ENCODE measurements at places on chromosomes 11 and 22.

- no peak overlapping the region for H3K4me3 ChIP-seq
- H3K36me3 ChIP-seq = no peaks in the 10 kb centered on the region
- no peaks in the 10 kb centered on the region for H3K4me1 ChIP-seq
- DNase-seq = no peak
Measured at GRCh38 chr22:47776329-47776728, 1013.9 kb downstream of the TBC1D22A start.

DNA sequence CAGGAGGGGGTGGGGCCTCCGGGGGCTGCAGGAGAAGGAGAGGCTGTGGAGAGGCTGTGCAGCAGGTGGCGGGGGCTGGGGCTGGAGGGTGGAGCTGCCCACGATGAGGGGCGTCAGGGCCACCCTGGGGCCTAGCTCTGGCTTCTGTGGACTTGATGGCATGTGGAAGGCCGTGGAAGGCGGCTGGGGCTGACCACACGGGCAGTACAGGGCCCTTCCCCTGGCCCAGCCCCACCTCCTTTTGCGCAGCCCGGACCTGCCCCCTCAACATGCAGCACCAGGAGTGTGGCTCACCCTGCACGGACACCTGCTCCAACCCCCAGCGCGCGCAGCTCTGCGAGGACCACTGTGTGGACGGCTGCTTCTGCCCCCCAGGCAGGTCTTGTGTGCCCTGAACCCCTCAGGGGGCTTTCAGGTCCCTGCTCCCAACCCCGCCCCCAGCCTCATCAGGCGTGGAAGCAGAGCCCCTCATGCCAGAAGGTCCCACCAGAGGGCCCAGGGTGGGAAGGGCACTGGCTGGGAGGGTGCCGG, 6.1 kb downstream of the MUC5B start:
- H3K4me1 ChIP-seq = no peaks in the 10 kb centered on the region
- peak; percentile 66 for DNase-seq
- H3K36me3 ChIP-seq = no peaks in the 10 kb centered on the region
- no peak overlapping the region for H3K27ac ChIP-seq
- H3K4me3 ChIP-seq = no peak overlapping the region

DNA sequence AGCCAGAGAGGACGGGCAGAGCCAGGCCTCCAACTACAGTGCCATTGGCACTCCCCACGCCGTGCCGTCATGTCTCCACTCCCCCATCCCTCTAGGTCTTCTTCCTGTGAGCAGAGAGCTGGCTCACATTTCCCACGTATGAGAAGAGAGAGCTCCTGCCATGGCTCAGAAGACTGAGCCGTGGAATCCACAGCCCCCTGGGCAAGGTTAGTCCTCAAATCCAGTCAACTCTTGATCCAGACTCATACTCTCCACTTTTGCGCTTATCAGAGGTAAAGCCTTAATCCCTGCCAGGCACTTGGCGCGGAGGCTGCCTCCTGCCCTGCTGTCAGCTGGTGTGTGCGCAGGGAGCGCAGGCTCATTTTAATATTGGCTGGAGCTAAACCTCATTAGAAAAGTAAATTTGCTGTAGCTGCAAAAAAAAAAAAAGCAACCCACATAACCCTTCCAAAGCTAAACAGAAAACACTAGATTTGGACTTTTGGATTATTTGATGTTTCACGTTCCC, 4.7 kb downstream of the B3GAT1 start:
- no peaks in the 10 kb centered on the region for H3K36me3 ChIP-seq
- H3K4me3 ChIP-seq = no peak overlapping the region
- no peak for DNase-seq
- no peak overlapping the region for H3K27ac ChIP-seq

DNA sequence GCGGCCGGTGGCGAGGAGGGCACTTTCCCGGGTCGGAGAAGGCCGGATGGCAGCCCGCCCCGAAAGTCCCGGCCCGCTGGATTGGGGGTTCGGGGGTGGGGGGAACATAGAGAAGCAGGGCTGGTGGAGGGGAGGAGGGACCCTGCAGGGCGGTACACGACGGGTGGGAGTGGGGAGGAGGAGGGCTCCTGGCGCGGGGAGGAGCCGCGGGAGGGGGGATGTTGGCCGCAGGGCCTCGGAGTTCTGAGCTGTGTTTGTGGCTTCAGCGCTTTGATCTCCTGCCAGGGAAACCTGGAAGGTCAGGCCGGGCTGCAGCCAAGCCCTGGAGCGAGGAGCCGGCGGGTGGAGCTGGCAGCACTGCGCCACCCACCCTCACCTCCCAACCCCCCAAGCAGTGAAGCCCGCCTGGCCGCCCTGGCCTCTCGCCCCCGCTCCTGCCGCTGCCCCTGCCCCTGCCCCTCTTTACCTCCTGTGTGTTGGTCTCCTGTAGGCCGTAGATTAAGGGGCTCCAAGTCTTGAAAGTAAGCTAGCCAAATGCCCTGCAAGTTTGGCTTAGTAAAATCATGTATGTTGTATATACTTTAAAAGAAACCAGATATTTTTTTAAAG, 30.9 kb downstream of the C22orf31 start:
- peak; percentile 84 for DNase-seq

- H3K36me3 ChIP-seq = no peaks in the 10 kb centered on the region
- peaks cover 4% of the 10 kb centered on the region for H3K4me1 ChIP-seq
- no peak overlapping the region for H3K4me3 ChIP-seq
- H3K27ac ChIP-seq = no peak overlapping the region
- peak; percentile 57 for DNase-seq
Measured at GRCh38 chr22:27185760-27186302, 528.4 kb downstream of the MIAT start.

DNA sequence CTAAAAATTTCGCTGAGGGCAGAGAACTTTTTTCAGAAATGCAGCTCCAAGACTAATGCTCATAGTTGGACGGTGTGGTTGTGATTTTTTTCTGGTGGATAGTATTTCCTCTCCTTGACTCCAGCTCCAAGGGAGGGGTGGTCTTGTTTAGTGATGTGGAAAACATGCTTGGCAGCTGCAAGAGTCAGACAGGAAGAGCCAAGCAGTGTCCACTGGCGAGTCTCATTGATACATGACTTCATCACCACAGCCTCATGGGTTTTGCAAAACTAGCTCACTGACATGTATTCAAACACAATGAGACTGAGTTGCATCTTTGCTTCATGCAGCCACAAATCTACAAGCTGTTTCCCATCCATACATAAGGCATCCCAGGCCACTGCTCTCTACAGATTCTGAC, 7.3 kb upstream of the KCNJ1 start:
- no peak overlapping the region for H3K4me3 ChIP-seq
- H3K27ac ChIP-seq = no peak overlapping the region
- peaks cover 41% of the 10 kb centered on the region for H3K27me3 ChIP-seq
- H3K4me1 ChIP-seq = peaks cover 12% of the 10 kb centered on the region
- H3K36me3 ChIP-seq = no peaks in the 10 kb centered on the region

- H3K27me3 ChIP-seq = peaks cover 4% of the 10 kb centered on the region
- H3K36me3 ChIP-seq = no peaks in the 10 kb centered on the region
Measured at GRCh38 chr11:16356761-16357393, 531 bp upstream of the SOX6 start.

DNA sequence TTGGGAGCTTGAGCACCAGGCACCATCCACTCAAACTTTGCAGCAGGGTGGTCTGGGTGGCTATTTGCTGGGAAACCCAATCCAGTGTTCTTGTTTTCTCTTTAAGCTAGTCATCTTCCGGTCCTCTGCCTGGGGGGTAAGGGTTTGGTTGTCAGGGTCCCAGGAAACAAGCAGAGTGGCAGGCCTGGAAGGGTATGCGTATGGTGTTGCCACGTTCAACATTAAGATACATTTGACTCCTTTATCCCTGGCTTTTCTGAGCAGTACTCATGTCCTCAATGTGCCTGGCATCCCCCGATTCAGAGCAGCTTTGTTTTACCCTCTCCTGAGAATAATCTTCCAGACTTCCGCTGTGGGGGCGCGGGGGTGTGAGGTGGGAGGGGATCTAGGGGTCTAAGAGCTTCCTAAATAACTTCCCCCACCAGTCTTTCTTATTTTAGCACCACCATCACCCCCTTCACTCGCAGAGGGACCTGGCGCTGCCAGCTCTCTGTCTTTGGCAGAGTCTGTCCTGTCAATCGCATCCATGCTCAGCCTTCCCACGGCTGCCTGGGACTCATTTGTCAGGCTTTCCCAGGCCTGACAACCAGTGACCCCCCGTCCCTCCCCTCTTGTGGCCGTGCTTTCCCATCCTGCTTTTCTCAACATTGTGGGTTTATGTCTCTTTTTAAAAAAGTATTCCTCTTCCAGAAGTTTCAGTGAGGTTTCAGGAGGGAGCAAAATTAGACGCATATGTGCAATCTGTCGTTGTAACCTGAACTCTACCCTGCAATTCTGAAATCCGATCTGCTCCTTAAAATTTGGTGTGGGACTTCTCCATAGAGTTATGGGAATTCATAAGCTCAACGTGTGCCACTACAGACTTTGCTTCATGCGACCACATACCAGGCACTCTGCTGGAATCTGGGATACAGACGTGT, 27.0 kb upstream of the RBFOX2 start:
- no peaks in the 10 kb centered on the region for H3K27me3 ChIP-seq
- H3K27ac ChIP-seq = peak overlapping the region; percentile 78
- H3K4me1 ChIP-seq = peaks cover 29% of the 10 kb centered on the region
- peak overlapping the region; percentile 30 for H3K4me3 ChIP-seq
- no peaks in the 10 kb centered on the region for H3K36me3 ChIP-seq

- H3K4me3 ChIP-seq = peak within 1 kb of the TSS; percentile 70
- H3K36me3 ChIP-seq = peaks cover 3% of the 10 kb centered on the region
- DNase-seq = no peak
- peaks cover 5% of the 10 kb centered on the region for H3K4me1 ChIP-seq
Measured at GRCh38 chr11:22337596-22338485, at the start of gene SLC17A6. TSS of gene SLC17A6 (plus strand) at chr11:22338381. CDS start at chr11:22338534, 153 bp downstream.

DNA sequence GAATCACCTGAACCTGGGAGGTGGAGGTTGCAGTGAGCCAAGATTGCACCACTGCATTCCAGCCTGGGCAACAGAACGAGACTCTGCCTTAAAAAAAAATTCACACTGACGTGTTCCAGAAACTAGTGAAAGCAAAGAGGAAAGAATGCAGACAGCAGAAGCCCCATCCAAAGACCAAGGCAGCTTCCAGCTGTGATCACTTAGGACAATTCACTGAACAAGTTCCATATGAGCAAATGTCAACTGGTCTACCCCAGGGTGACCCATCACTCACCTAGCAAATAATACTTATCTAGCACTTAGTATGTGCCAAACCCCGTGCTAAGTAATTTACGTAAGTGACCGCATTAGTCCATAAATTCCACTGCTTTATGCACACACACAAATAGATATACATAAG, 138.9 kb downstream of the LARGE1 start:
- H3K4me3 ChIP-seq = no peak overlapping the region
- no peak overlapping the region for H3K27ac ChIP-seq
- DNase-seq = no peak
- H3K4me1 ChIP-seq = peaks cover 53% of the 10 kb centered on the region
- H3K27me3 ChIP-seq = no peaks in the 10 kb centered on the region

- no peak for DNase-seq
- H3K36me3 ChIP-seq = no peaks in the 10 kb centered on the region
- peaks cover 3% of the 10 kb centered on the region for H3K27me3 ChIP-seq
- H3K4me3 ChIP-seq = no peak overlapping the region
Measured at GRCh38 chr11:1875093-1875850, 16.4 kb downstream of the PRR33 start.

DNA sequence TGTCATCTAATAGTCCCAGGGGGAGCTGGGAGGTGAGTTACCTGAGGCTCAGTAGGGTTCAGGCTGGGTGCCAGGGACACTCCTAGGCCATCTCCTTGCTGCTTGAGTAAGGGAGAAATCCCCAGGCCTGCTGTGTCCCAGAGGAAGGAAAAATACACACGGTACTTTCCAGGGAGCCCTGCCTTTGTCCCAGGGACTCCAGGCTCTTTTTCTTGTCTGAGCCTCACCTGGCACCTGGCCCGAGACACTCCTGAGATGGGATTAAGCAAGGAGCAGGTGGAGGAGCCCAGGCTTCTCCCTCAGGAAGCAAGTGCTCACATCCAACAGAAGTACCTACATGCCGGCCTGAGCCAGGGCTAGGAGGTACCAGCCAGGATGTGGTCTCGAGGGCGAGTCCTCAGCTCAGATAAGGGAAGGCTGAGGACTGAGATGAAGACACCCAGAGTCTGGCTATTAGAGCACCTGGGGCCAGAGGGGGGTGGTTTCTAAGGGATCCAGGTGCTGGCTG, 899 bp upstream of the KLHDC7B start:
- H3K4me3 ChIP-seq = no peak overlapping the region
- no peak for DNase-seq
- H3K36me3 ChIP-seq = no peaks in the 10 kb centered on the region
- H3K27me3 ChIP-seq = peaks cover 5% of the 10 kb centered on the region
- H3K27ac ChIP-seq = no peak overlapping the region

- DNase-seq = no peak
- H3K4me3 ChIP-seq = no peak overlapping the region
- no peaks in the 10 kb centered on the region for H3K27me3 ChIP-seq
- H3K36me3 ChIP-seq = no peaks in the 10 kb centered on the region
- no peak overlapping the region for H3K27ac ChIP-seq
Measured at GRCh38 chr11:61905067-61905696, 12.2 kb downstream of the RAB3IL1 start.

GRCh38 chr11:765025-765801, 12.1 kb downstream of the GATD1 start:
- H3K4me3 ChIP-seq = no peak overlapping the region
- no peaks in the 10 kb centered on the region for H3K4me1 ChIP-seq
- peak; percentile 69 for DNase-seq
- H3K27me3 ChIP-seq = no peaks in the 10 kb centered on the region

GRCh38 chr11:69352166-69352565, 58.2 kb downstream of the MYEOV start:
- H3K4me3 ChIP-seq = no peak overlapping the region
- peaks cover 2% of the 10 kb centered on the region for H3K27me3 ChIP-seq
- DNase-seq = no peak
- H3K4me1 ChIP-seq = peaks cover 7% of the 10 kb centered on the region
- H3K36me3 ChIP-seq = no peaks in the 10 kb centered on the region

GRCh38 chr11:42890773-42891172, 421.0 kb upstream of the API5 start:
- peaks cover 2% of the 10 kb centered on the region for H3K4me1 ChIP-seq
- H3K36me3 ChIP-seq = no peaks in the 10 kb centered on the region
- no peak overlapping the region for H3K27ac ChIP-seq
- DNase-seq = no peak
- H3K4me3 ChIP-seq = no peak overlapping the region
- no peaks in the 10 kb centered on the region for H3K27me3 ChIP-seq

DNA sequence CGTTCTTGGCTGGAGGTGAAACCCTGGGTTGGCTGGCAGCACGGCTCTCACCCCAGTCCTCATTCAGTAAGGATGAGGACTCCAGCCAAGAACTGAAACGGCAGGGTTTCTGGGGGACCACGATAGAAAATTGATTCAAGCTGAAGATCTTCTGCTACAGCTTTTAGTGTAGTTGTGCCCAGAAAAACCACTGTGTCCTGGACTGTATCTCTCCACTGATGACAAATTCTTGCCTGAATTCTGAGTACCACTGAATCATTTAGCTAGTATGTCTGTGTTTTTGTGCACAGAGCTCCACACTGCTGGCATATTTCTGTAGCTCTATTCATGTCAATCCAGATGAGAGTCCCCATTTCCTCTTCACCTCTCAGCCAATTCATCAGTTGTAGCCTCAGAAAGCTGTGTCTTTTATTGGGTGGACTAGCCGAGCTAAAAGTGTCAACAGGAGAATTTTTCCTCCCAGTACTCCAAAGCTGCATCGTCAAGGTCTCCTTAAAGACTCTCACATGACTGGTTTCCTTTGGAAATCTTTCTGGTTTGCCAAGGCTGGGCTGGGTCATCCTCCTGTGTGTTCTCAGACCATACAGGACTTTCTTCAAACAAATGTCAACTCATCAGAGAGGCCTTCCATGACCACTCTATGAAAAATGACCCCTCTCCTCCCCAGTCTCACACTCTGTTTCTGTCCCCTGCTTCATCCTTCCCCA, 144.6 kb downstream of the LDLRAD3 start:
- H3K36me3 ChIP-seq = peaks cover 31% of the 10 kb centered on the region
- no peak overlapping the region for H3K4me3 ChIP-seq
- peaks cover 3% of the 10 kb centered on the region for H3K27me3 ChIP-seq
- DNase-seq = no peak
- H3K27ac ChIP-seq = no peak overlapping the region
